Cortex of kidney (tissue), 1 donor: ENCODE measurements at places on chromosomes 2 and 18.

- no peak for DNase-seq
These were observed 304.3 kb downstream of the CDCA7 start for GRCh38 chr2:173658946-173659371.

- no peak for DNase-seq
These were observed 90.1 kb upstream of the RAB12 start for GRCh38 chr18:8519102-8519501.

DNA sequence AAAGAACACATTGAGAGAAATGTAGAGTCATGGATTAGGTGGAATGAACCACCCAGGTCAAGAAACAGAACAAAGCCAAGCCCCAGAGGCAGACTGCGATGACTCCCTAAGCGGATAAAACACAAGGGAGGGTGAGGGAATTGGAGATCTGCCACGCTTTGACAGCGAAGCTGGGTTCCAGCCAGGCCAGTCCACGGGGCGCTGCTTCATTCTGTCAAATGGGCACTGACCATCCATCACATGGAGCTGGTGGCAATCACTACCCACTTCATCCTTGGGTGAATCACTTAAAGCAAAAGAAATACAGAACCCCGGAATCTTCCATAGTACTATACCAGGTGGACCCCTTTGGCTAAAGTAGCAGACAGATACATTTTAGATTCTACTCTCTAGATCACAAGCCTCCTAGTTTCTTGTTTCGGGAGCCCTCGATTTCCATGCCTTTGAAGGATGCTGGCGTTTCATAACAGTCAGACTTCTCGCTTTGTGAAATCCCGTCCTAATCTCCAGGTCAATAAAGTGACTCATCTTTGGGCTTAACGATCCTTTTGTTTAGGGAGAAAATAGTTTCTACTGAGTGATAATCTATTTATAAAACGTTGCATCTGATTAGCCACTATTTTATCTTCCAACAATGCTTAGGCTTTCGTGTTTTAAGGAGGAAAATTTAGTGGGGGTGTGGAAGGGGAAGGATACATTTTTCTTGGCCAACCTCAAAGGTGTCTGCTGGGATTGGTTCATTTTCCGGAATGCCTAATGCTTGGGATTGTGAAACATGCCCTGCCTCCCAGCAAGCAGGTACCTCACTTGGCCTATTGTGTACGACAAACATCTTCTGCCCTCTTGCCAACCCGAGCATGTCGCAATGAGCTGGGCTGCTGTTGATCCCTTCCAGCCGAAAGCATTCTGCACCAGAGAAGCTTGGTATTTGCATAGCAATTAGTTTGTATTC is 44.1 kb upstream of the HDAC4 start:
- DNase-seq, result no peak

DNA sequence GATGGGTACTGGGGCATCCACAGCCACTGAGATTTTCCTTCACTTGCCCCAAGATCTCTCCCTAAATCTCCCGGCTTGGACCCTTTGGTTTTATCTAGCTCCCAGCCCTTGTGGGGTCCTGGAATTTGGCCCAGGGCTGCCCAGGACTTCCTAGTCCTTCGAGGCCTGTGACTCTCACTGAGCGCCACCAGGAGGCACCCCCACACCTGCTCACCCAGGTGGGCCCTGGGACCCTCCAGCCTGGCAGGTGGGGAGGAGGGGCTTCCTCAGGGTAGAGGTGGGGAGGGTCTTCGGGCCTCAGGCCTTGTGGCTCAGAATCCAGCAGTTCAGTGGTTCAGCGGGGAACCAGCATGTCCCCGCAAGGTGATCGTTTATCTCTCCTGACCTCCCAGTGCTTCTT is 11.9 kb upstream of the PRSS56 start:
- DNase-seq, result no peak

DNA sequence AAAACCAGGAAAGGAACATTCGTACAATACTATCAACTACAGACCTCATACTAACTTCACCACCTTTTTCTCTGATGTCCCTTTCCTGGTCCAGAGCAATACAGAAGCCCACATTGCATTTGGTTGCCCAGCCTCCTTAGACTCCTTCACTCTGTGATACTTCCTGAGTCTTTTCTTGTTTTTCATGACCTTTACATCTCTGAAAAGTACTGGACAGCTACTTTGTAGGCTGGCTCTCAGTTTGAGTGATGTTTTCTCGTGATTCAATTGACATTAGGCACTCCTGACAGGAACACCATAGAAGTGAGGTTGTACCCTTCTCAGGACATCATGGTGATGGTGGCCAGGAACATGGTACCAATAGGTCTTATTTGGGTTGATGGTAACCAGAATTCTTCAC is 185.9 kb upstream of the SLC39A10 start:
- no peak for DNase-seq

DNA sequence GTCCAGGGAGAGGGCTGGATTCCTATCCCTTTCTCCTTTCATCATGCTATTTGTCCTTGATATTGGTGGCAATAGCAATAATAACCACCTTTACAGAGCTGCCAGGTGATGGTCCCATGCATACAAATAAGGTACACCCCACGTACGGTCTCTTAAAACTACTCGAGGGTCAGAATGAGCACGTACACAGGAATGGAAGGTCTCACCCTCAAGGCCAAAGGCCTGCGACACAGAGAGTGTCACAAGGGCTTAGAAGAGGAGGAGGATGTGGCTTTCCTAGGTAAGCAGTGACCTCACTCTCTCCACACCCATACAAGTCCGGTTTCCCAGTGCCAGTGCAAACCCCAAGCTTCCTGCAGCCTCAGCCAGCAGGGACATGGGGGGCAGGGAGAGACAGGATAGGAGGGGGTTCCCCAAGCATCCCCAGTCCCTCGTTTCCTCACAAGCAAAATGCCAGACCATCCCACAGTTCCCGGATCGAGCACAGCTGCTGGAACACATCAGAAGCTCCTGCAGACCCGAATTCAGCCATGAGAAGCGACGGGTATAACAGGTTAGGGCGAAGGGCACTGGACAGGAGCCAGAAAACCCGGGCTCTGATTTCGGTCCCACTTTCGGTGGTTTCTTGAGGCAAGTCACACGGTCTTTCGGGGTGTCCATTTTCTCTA is 49.2 kb downstream of the PLB1 start:
- no peak for DNase-seq

DNA sequence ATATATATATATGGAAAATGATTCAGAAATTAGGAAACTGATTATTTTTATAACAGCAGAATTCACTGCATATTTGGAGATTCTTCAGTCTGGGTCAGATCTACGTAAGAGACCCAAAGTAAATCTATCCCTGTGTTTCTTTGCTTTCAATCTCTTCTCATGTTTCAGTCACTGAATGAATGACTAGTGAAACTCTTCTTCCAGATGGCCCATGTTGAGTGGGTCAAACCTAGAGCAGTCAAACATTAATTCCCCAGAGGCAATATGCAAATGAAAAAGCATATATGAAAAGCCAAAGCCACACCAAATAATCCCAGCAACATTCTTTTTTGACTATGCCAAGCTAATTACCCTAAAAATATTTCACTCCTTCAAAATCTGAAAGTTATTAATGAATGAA is 317.3 kb downstream of the RBM43 start:
- DNase-seq, result no peak

DNA sequence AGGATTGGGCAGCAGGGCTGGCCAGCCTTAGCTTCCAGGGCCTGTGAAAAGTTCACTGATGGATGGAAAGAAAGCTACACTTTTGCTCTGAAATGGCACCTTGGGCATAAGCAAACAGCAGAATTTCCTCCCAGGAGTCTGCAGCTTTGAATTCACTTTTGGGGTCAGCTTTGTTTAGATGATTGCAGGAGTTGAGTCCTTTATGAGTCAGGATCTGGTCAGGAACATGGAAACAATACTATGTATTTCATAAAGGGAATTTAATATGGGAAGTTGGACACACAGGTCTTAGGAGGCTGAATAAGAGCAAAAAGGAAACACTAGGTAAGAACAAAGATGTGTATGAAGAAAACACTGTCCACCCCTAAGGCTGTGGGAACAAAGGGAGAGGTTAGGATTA is 345.3 kb downstream of the TSN start:
- no peak for DNase-seq
